ENCODE measurements at places on chromosomes 3 and 15.

DNA sequence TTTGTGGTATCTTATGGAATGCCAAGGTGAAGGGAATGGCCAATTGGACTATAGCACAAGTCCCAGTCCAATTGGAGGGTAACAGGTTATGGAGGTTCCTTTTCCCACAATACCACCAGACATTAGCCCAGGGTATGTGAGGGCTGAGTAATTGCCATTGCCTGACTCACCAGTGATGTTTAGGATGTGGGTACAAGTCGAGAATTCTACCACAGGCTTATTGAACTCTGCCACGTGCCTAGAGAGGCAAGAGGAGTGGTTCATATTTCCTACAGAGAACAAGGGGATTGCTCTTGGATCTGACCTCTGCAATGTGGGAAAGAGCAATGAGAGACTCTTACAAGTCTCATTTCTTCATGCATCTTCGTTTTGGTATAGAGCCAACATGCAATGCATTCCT, 85.0 kb upstream of the XCR1 start:
- no peak for DNase-seq

GRCh38 chr3:183555541-183556081, at the start of gene KLHL6:
TSS of gene KLHL6 (minus strand) at chr3:183555706. CDS start at chr3:183555653, 53 bp downstream.
- DNase-seq, result no peak

- no peak for DNase-seq
Measured at GRCh38 chr3:149448331-149448831, 26.1 kb upstream of the TM4SF4 start.

- no peak for DNase-seq
Measured at GRCh38 chr3:180330440-180330839, 271.5 kb upstream of the TTC14 start.

DNA sequence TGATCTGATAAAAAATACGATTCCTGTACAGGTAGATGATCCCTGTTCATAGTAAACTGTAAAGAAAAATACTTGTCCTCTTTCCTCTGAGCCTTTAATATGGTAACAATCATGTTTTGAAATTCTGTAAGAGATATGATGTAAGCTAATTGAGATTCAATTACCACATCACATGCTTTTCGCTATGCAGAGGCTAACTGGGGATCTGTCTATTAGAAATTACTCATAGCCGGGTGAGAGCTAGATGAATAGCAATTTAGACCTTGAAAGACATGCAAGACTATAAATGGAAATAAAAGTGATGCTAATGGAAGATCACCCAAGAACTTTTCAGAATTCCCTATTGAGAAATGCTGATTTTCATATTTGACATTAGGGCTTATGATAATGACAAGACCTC, 579.9 kb upstream of the ZNF717 start:
- DNase-seq, result no peak

GRCh38 chr15:68494573-68495110, 62.7 kb upstream of the ITGA11 start:
- DNase-seq, result no peak

- DNase-seq, result no peak
Measured at GRCh38 chr3:170914690-170915089, 6.3 kb upstream of the EIF5A2 start.

- DNase-seq, result no peak
Measured at GRCh38 chr3:190217081-190217480, 96.4 kb upstream of the P3H2 start.

DNA sequence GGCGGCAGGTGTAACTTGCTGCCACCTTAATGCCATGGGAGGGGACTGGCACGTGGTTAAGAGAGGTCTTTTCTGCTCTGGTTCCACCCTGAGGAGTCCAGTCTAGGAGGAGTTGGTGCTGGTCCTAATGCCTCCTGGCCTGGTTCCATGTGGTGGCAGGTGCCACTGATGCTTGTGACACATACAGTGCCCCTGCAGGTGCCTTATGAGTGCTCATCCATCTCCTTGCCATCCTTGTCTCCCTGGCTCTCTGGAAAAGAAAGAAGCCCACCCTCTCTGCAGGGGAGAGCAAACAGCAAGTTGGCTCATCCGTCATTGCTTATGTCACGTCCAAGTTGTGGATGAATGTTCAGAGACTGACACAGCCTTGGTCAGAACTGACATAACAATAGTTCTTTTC, 175.8 kb upstream of the DPH6 start:
- DNase-seq, result no peak

DNA sequence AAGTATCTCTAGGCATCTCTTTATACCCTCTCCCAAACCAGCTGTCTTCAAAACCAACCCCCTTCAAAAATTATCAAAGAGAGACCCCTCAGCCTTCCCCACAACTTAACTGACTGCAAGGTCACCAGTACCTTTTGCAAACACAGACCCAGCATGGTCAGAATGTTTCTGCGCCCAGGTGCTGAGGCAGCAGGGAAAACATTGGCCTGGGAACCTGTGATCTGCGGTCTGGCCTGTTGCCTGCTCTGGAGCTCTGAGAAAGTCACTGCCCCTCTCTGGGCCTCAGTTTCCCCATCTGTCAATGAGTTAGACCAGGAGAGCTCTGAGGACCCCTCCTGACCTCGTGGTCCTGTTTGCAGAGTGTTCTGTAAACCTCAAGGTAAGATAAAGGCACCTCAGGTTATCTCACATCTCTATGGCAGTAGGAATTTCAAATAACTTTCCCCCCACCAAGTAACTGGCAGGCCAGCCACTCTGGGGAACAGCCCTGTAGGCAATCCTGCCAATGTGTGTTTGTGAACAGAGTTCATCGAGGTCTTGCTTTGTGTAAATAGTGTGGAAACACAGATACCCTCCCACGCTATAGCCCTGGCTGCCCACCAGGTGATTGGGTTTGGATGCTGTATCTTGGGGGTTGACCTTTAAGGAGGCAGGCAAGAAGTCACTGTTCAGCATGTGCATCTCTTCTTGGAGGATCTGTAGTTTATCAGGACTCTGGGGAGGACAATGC, 50.0 kb upstream of the SMAD6 start:
- DNase-seq, result no peak

DNA sequence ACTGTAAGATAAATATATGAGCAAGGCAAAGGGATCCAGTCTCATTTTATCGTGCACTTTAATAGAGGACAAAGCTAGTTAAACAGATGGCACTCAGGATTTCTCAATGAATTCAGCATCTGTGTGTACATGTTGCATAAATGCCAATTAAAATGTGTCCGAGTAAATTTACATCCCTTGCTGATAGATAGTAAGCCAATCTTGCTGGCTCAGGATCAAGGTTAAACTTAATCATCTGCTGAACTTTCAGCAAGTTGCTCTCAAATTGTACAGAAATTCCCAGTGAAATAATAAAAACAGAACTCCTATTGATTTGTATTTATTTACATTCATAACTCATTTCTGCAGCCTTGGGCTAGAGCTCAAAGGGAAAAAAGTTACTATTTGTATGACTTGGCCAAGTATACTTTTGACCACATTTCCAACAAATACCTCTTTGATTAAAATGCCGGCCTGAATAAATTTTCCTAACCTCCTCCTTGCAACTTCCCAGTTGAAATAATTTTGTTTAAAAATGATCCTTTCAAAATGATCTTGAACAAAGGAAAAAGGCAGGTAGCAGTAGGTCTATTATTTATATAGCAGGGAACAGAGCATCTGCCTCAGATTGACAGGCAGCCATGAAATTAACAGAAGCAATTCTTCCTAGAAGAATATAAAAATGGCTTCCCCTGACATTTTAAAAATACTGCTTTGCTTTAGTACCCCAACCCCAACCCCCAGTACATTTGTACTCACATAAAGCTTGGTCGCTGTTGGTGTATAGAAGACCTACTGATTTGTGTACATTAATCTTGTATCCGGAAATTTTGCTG, 1001.9 kb downstream of the ROBO1 start:
- DNase-seq, result no peak

DNA sequence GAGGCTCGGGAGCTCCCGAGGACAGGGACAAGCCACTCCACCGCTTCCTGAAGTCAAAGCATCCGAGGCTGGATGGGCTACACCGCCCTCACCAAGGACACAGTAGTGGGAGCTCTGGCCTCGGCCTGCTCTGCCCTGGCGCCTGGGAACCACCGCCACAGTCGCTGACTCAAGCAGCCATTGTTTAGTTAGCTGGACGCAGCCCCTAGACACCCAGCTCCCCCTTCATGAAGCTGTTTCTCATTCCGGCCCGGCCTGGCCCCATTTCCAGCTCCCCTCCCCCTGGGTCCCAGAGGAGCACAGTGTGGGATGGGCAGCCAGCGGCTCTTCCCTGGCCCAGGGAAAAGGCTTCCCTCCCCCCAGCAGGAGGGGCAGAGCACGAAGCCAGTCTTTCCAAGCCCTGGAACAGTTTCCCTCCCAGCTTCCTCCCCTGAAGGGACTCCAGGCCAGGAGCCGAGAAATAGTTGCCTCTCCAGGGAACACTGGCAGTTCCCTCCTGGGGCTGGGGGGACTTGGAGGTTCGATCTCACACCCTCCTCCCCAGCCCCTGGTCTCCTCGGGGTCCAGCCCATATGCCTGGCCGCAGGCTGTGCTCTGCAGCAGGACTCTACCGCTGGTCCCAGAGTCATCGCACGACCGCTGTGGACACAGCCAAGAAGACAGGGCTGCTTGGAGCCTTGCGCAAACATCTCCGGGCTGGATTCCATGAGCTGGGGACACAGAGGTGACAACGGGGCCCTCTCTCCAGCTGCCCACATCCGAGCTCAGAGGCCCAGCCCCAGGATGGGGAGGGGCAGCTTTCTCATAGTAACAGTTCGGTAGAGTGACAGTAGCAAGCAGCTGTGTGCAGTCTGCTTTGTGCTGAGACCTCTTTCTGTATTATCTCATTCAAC, 10.0 kb downstream of the PLXND1 start:
- peak; percentile 97 for DNase-seq

DNA sequence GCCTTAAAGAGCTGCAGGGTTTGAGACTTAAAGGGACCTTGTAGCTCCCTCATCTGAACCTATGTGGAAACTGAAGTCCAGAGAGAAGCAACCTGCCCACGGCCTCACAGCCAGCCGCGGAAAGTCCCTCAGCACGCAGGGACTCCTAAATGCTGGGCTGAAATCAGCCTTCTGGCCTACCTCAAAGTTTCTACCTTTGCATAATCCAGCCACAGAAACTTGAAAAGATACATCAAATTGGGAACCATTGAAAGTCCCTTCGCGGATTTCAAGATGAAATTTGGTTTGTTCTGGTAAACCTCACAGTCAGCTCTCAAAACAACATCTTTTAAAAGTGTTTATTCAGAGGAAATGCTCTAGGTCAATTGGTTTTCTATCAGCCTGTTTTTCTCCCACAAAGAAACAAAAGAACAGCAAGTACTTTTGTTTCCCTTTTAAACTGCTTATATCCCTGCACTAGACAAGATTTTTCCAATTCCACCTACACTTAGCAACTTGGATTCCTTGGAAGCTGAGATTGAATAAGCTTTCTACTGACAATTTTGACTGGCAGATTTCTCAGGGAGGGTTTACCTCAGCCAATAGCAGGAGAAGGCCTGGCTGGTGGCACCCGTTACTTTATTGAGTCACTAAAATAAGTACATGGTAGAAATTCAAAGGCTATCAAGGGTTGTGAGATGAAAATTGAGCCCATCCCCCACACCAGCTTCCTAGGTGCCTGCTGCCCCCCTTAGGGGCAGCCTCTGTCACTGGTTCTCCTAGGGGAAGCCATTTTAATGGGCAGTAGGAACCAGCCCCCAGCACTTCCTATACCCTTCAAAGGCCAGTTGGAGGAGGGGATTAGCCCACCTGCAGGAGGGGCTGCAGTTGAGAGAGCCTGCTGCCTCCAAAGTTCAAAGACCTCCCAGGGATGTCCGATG, 171.2 kb downstream of the ADAMTS17 start:
- no peak for DNase-seq

- DNase-seq, result no peak
Measured at GRCh38 chr3:190302212-190302867, 19.9 kb downstream of the CLDN1 start.

DNA sequence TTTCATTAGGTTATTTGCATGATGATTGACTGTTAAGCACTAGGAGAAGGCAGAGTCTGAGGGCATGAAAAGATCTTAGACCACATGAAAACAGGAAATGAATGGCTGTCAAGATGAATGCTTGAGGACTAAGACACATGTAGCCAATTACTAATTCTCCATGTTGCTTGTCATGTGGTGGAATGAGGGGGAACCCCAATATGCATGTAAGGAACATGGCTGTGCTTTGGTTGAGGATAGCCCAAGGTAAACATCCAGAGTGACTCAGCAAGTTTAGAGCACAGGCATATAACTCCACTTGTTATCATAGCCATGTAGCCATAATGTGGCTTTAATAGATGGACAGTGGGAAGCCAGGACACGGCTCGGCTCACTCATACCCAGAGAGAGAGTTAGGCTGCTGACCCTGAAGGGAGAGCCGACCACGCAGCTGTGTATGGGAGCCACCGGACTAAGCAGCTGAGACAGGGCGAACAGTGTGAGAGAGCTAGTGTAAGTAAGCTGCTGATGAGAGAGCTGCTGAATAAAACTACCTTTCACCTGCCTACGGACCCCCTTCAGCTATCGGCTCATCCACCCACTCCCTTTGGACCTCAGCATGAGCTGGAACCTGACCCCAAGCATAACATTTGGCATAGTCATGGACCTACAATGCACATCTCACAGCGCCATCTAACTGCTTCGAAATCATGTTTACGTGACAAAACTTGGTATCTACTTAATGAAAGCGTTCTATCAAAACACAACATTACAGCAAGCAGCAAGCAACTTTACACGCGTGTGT, 37.6 kb downstream of the ANO10 start:
- peak; percentile 10 for DNase-seq

DNA sequence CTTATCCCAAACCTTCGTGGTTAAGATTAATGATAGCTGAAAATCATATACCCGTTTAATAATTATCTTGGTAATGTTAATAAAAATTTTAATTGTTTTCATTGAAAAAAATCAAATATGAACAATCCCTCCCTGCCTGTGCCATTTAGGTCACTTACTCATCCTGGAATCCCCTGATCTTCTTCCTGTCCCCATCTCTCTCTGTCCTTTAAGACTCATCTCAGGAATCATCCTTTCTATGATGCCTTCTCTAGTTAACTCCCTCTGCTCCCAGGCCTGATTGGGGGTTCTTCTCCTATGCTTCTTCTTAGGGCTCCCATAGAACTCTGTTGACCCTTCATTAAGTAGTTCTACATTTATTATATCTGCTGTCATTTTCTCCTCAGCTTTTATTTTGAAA, 91.6 kb downstream of the MBNL1 start:
- DNase-seq, result no peak

GRCh38 chr15:51580982-51581381, 41.6 kb downstream of the DMXL2 start:
- DNase-seq, result no peak

DNA sequence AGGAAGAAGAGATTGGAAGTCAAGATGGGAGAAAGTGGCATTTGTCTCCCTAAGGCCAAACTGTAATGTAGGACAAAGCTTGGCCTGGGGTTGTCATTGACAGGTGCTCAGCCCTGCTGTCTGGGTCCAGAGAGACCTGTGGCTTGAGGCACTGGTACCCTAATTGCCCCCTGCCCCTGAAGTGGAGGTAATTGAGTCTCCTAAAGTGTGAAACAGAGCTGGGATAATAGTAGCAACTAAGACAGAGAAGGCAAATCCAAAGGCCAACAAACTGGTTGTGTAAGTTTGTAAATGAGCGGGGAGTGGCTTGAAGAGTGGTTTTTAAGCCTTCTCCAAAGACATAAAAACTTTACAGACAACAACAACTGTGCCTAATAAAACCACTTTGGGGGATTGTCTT, 264.2 kb upstream of the ROPN1 start:
- no peak for DNase-seq
